CD4-positive, alpha-beta T cell treated with Interleukin-1 beta for 1 hour (primary cell): ENCODE measurements at places on chromosomes 12 and 14.

DNA sequence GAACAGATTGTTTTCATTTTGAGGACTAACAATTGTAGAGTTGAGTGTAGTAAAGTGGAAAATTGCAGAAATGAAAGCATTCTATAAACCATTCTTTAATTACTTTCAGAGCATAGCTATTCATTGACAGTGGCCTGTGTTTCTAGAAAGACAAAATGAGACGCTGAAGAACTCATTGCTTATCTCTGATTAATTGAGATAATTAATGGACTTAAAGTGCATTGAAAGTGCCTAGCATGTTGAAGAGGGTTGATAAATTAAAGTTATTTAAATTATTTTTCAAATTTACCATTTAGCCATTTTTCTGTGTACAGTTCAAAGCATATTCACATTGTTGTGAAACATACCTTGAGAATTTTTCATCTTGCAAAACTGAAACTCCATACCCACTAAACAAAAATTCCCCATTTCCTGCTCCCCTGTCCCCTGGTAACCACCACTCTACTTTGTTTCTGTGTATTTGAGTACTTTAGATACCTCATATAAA lies 57.4 kb downstream of the DAAM1 start:
- DNase-seq: no peak

DNA sequence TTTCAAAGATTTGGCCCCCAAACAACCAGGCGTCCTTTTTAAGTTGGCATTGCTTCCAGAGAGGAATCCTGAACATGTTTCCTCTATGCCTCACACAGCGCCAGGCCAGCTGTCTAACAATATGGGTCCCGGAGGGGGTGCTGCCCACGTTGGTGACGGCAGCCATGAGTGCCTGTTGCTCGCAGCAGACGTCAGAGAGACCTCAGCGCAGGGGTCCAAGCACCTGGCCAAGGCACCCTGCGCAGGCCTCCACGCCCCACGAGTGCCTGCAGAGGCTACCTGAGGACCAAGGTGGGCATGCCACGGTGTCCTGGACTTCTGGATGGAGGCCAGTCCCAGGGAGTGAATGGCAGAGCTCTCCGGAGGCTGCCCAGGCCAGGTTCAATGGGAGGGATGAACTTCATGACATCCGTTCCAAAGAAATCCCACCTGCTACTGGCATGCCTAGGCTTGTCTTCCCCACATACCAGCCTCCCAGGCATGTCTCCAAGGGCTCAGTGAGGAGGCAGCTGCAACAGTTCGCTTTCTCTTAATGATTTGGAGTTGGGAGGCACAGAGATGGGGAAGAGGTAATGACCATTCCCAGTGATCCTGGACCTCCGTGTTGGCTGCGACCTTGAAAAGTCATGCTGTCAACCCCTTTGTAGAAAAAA lies 11.6 kb upstream of the FOXN3 start:
- DNase-seq: no peak

GRCh38 chr12:104720339-104721038 lies 237.6 kb downstream of the SLC41A2 start:
- DNase-seq: peak; percentile 80

DNA sequence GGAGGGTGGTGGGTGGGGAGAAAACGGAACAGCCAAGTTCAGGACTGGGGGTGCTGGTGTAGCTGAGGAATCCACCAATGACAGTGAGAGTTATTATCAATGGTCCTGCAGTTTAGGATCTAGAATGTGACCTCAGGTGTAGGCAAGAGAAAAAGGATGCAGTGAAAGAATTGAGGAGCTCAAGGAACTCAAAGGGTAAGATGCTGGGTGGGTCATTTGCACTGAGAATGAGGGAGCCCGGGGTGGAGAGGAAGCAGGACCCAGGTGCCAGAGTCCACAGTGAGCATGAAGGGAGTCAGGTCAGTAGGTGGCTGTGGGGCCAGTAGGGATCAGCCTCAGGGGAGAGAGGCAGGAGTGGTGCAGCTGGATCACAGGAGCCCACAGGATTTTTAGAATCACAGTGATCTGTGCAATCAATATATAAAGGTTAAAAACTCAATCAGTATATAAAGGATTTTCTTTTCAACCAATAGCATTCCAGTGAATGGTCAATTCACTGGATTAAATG lies 3.2 kb upstream of the KRT7 start:
- no peak for DNase-seq

DNA sequence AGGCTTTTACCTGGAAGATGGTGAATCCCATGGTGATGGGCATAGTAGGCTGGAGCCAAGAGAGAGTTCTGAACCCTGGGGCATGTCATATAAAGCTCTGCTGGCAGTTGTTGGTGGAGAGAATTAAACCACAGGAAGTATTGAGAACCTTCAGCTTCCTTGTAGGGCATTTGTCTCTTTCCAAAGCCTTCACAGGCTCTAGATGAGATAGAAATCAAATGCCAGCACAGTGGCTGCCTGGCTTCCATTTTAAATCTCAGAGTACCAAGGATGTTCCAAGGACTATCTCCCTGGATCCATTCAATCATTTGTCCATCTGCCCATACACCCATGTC lies 369.6 kb downstream of the DPF3 start:
- no peak for DNase-seq

- DNase-seq: no peak
These were observed 2.9 kb downstream of the PRMT5 start for GRCh38 chr14:22926316-22926715.

DNA sequence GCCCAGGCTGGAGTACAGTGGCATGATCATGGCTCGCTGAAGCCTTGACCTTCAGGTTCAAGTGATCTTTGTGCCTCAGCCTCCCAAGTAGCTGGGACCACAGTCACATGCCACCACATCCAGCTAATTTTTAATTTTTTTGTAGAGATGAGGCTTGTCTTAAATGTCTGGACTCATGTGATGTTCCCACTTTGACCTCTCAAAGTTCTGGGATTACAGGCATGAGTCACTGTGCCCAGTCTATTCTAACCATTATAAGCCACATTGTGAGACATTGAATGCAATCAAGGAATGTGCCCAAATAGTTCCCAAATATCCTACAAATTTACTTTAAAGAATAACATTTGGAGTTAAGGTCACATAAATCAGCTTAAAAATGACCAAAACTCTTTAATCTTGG lies 130.7 kb upstream of the ARID2 start:
- no peak for DNase-seq

DNA sequence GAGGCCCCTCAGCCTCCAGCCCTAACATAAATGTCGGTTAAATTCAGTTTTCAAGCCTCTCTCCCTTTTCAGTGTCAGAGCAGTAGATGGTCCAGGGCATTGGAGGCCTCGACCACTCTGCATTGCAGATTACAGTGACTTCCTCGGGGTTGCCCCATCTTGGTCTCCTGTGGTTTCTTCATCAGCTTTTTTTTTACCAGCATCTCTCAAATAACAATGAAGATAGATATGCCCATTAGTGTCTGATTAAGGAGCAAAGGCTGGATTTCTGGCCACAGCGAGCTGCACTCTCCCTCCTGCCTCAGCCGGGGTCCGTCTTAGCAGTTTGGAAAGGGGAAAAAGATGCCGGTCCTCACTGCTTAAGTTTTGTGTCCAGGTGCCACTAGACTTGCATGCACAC lies 49.7 kb downstream of the C14orf132 start:
- no peak for DNase-seq

DNA sequence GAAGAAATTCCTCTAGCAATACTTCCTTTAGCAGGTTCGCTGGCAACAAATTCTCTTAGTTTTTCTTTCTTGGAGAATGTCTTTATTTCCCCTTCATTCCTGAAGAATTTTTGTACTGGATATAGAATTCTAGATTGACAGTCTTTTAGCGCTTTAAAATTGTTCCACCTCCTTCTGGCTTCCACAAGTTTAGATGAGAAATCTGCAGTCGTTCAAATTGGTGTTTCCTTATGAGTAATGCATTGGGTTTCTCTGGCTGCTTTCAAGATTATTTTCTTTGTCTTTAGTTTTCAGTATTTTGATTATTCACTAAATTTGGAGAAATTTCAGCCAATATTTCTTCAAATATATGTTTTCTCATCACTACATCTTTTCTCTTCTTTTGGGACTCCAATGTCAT lies 33.3 kb upstream of the FGF6 start:
- DNase-seq: no peak
